Central memory CD8-positive, alpha-beta T cell (primary cell): ENCODE measurements at places on chromosomes 12 and 14.
A peak's percentile ranks its signal among the peaks of the same experiment; 100 is the strongest.

GRCh38 chr12:76113800-76114757 lies 29.6 kb upstream of the NAP1L1 start:
- no peak for DNase-seq
- no peak overlapping the region for H3K27ac ChIP-seq
- peaks cover 6% of the 10 kb centered on the region for H3K27me3 ChIP-seq
- H3K36me3 ChIP-seq = no peaks in the 10 kb centered on the region

DNA sequence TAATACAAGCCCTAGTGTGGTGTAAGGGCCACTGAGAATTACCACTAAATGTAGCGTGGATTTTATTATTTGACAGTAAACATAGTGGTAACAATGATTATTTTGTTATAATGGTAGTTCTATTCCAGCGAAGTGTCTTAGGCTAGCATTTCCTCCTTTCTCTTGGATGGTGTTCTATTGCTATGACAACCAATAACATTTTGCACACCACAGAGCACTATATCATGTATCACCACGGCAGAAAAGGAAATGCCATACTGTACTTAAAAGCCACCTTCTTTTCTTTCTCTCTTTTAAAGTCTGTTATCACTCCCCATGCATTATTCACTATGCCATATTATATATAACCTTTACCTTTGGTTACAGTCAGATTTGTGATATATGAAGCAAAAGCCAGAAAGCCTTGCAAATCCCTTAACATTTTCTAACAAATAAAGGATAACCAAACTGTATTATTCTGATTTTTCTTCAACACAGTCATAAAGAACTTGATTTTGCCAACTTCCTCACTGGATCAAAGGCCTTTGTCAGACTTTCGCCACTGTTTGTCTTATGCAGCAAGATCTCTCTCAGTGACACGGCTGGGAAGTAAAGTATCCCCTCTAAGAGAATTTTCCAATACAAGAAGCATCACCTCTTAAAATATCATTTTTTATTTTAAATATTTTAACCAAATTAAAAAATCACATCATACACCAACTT lies 195.8 kb downstream of the FOXN3 start:
- DNase-seq = no peak
- peak overlapping the region; percentile 70 for H3K27ac ChIP-seq
- H3K4me3 ChIP-seq = no peak overlapping the region
- no peaks in the 10 kb centered on the region for H3K27me3 ChIP-seq
- peaks cover 10% of the 10 kb centered on the region for H3K36me3 ChIP-seq

DNA sequence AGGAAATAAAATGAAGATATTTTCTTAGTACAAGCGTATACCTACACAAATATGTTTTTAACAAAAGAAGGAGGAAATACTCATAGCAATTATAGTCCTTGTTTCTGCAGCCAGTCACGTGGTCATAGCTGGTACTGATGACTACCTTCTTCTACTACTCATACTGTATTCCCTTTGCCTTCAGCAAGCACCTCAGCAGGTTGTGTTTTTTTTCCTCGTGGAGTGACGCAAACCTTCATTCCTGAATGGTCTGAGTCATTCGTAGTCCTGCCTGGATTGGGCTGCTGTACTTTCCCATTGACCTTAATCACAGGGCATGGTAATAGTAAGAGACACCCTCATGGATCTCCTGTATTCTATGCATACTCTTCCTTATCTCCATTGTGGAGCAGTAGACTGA lies 25.7 kb upstream of the SLC16A7 start:
- H3K27me3 ChIP-seq = no peaks in the 10 kb centered on the region
- DNase-seq = no peak

DNA sequence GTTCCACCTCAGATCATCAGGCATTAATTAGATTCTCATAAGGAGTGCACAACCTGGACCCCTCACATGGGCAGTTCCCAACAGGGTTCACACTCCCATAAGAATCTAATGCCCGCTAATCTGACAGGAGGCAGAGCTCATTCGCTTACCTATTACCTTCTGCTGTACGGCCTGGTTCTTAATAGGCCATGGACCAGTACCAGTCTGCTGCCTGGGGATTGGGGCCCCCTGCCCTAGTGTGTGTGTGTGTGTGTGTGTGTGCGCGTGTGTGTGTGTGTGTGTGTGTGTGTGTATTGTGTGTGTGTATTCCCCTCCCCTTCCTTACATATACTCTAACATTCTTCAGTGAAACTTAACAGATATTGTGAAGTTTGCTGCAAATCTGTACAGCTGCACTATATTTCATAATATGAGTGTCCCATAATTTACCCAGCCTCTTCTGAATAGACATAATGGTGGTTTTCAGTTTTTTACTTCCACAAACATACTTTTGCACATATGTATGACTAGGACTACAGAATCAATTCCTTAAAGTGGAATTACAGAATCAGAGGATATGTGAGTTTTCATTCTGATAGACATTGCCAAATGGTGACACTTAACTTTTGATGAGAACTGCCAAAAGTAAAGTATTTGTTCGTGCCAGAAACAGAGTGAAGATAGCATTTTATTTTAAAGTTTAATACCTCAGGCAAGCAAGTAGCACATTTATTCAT lies 205.2 kb upstream of the EEA1 start:
- H3K27ac ChIP-seq = no peak overlapping the region
- H3K27me3 ChIP-seq = peaks cover 16% of the 10 kb centered on the region
- H3K36me3 ChIP-seq = no peaks in the 10 kb centered on the region
- DNase-seq = no peak
- H3K4me3 ChIP-seq = no peak overlapping the region

- no peak overlapping the region for H3K27ac ChIP-seq
- H3K36me3 ChIP-seq = no peaks in the 10 kb centered on the region
- no peaks in the 10 kb centered on the region for H3K4me1 ChIP-seq
- no peak for DNase-seq
- no peak overlapping the region for H3K4me3 ChIP-seq
These were observed 289.9 kb upstream of the KITLG start for GRCh38 chr12:88870000-88870737.

DNA sequence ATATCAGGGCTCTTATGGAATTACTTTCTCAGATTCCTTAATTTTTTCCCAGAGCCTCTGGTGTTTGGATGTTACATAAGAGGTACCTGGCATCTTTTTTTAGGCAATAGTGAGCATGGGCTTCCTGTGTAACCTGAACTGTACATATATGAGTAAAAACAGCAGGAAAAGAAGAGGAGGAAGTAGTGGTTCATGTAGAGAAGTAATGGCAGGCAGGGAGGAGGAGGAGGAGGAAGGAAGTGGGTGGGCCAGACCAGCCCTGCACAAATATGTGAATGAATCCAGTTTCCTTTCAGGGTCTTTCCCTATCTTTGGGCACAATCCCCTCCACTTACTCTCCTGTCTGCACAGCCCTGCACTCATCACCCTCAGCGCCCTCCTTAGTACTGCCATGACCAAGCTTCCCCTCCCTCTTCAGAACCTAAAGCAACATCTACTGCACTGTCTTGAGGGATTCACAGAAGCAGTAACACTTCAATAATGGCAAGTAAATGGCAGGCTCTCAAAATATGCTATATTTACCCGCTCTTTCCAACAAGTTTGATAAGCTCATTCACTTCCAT lies 40.9 kb upstream of the GSG1 start:
- H3K36me3 ChIP-seq = no peaks in the 10 kb centered on the region
- no peak for DNase-seq
- no peak overlapping the region for H3K27ac ChIP-seq
- H3K4me1 ChIP-seq = peaks cover 10% of the 10 kb centered on the region
- peaks cover under 1% of the 10 kb centered on the region for H3K27me3 ChIP-seq
- H3K4me3 ChIP-seq = no peak overlapping the region

DNA sequence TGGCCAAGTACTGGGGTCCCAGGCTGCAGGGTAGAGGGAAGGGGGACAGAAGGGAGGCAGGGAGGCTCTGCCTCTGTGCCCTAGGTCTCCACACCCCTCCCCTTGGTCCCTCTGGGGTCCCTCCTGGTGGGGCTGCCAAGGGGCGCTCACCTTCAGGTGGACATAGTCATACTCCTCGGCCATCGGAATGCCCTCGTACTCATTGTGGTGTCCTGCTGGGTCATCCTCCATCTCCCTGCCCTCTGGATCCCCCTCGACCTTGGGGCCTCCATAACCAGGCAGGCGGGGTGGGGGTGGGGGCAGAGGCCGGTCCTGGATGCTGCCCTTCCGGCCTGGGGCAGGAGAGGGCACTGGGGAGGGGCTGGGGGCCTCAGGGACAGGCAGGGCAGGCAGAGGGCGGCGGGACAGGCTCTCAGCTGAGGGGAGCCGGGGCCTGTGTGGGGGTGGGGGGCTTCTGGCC lies 5.8 kb downstream of the EFS start:
- H3K36me3 ChIP-seq = peaks cover 2% of the 10 kb centered on the region
- no peak overlapping the region for H3K4me3 ChIP-seq
- H3K4me1 ChIP-seq = no peaks in the 10 kb centered on the region
- H3K27me3 ChIP-seq = peaks cover 47% of the 10 kb centered on the region

DNA sequence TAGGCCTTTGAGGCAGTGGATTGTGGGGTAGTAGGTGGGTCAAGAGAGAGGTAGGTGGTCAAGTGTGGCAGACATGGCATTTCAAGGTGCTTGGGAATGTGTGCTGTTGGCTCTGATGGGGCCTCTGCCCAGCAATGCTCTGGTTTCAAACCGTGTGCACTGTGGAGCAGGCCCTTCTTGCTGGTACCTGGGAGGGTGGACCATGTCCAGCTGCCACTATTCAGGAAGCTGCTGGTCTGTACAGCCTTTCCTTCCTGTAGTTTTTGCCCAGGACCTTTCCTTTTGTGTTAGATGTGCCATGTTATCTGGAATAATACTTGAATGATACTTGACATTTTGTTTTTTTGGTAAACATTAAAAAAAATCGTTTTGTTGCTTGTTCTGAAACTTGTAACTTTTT lies 14.8 kb downstream of the RIMKLB start:
- H3K4me3 ChIP-seq = no peak overlapping the region
- no peak for DNase-seq
- no peaks in the 10 kb centered on the region for H3K4me1 ChIP-seq
- H3K36me3 ChIP-seq = peaks cover 4% of the 10 kb centered on the region
- H3K27ac ChIP-seq = no peak overlapping the region
- H3K27me3 ChIP-seq = no peaks in the 10 kb centered on the region

GRCh38 chr12:80967565-80967964 lies 29.8 kb upstream of the LIN7A start:
- no peak for DNase-seq
- H3K4me3 ChIP-seq = no peak overlapping the region
- H3K27me3 ChIP-seq = no peaks in the 10 kb centered on the region
- H3K4me1 ChIP-seq = no peaks in the 10 kb centered on the region

DNA sequence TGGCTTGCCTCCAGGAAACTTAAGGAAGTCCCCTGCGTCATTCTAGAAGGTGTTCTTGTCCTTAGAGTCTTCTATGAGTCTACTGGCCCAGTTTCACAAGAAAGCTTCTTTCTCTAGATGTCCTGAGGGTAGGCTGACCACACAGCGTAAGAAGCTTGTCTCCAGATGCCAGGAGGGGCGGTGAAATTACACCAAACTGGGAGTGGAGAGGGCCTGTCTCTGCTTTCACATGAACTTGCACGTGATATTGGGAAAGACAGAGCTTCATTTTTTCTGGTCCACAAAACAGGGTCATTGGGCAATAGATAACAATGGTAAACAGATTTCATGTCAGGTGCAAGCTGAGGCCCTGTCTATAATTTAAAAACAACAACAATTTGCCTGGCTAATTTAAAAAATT lies 85.7 kb upstream of the TBX3 start:
- H3K27ac ChIP-seq = no peak overlapping the region
- H3K27me3 ChIP-seq = no peaks in the 10 kb centered on the region
- H3K4me3 ChIP-seq = no peak overlapping the region
- no peaks in the 10 kb centered on the region for H3K36me3 ChIP-seq
- no peaks in the 10 kb centered on the region for H3K4me1 ChIP-seq
- no peak for DNase-seq

- no peak for DNase-seq
- H3K36me3 ChIP-seq = peaks cover 4% of the 10 kb centered on the region
- no peak overlapping the region for H3K4me3 ChIP-seq
- H3K27me3 ChIP-seq = no peaks in the 10 kb centered on the region
These were observed 85.3 kb downstream of the FBXW8 start for GRCh38 chr12:116996093-116996492.

GRCh38 chr12:51471111-51471864 lies 46.7 kb downstream of the SLC4A8 start:
- H3K27ac ChIP-seq = no peak overlapping the region
- H3K4me1 ChIP-seq = no peaks in the 10 kb centered on the region
- H3K36me3 ChIP-seq = no peaks in the 10 kb centered on the region
- DNase-seq = no peak

DNA sequence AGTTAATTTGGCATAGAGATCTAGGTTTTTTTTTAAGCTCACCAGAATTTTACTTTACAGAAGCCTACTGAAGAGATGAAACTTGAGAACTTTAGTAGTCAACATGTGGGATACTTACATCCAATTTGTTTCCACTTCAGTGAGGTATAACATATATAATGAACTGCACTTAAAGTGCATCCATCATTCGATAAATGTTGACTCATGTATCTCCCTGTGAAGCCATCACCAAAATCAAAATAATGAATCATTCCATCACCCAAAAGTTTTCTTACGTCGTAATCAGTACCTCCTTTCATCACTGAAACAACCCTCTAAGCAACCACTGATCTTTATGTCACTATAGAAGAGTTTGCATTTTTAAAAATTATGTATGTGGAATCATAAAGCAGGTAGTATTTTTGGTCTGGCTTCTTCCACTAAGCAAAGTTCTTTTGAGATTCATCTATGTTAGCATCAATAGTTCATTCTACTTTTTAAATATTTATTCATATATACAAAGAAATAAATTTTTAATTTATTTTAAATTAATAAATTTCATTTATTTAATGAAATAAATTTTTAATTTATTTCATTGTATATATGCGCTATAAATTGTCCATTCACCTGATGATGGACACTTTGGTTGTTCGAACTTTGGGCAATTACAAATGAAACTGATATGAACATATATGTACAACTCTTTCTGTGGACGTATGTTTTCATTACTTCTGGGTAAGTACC lies 2.0 kb upstream of the CPNE8 start:
- peak overlapping the region; percentile 91 for H3K4me3 ChIP-seq
- H3K36me3 ChIP-seq = peaks cover 5% of the 10 kb centered on the region
- H3K4me1 ChIP-seq = peaks cover 27% of the 10 kb centered on the region
- DNase-seq = no peak
- H3K27me3 ChIP-seq = peaks cover 11% of the 10 kb centered on the region

GRCh38 chr14:81990312-81990761 lies 456.7 kb upstream of the SEL1L start:
- H3K27ac ChIP-seq = no peak overlapping the region
- no peak for DNase-seq
- no peaks in the 10 kb centered on the region for H3K36me3 ChIP-seq
- no peaks in the 10 kb centered on the region for H3K4me1 ChIP-seq

GRCh38 chr14:104654119-104654518 lies 35.3 kb upstream of the INF2 start:
- H3K4me3 ChIP-seq = no peak overlapping the region
- no peak overlapping the region for H3K27ac ChIP-seq
- H3K36me3 ChIP-seq = peaks cover 1% of the 10 kb centered on the region
- peaks cover 29% of the 10 kb centered on the region for H3K27me3 ChIP-seq
- no peak for DNase-seq
- peaks cover 9% of the 10 kb centered on the region for H3K4me1 ChIP-seq

- no peak overlapping the region for H3K4me3 ChIP-seq
- H3K36me3 ChIP-seq = peaks cover under 1% of the 10 kb centered on the region
- peaks cover 25% of the 10 kb centered on the region for H3K4me1 ChIP-seq
These were observed 58.0 kb downstream of the DIP2B start for GRCh38 chr12:50562520-50563433.
